ENCODE measurements at places on chromosomes 7 and 10.

- no peak for DNase-seq
Measured at GRCh38 chr10:96466-96865, 38.8 kb upstream of the ZMYND11 start.

- DNase-seq, result no peak
Measured at GRCh38 chr7:18086165-18087025, 58.7 kb upstream of the PRPS1L1 start.

- DNase-seq, result no peak
Measured at GRCh38 chr7:7157177-7157886, 25.0 kb upstream of the C1GALT1 start.

- no peak for DNase-seq
Measured at GRCh38 chr7:117597755-117598154, 117.9 kb downstream of the CFTR start.

DNA sequence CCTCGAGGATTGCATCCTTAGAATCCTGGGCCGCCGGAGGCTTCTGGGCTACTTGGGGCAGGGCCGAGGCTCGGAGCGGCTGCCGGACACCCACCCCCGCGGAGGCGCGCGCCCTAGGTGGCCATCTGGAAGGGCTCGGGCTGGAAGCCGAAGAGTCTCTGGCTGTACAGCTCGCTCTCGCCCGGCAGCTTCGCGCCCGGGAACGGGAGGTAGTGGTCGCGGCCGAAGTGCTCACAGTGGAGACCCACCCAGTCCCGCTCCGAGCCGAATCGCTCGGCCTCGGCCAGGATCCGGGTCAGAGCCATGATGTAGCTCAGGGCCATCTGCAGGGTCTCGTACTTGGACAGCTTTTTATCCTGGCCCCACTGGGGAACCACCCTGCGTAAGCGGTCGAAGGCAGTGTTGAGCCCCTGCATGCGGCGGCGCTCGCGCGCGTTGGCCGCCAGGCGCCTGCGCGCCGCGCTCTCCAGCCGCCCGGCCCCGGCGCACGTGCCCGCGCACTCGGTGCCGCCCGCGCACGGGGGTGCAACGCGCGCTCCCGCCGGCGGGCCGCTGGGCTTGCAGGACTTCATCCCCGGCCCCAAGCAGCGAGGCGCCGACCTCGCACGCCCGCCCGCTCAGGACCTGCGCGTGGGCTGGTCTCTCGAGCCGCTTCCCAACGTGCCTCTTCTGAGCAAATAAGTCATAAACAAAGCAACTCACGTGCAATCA is 652 bp downstream of the ATOH7 start:
- DNase-seq, result no peak

DNA sequence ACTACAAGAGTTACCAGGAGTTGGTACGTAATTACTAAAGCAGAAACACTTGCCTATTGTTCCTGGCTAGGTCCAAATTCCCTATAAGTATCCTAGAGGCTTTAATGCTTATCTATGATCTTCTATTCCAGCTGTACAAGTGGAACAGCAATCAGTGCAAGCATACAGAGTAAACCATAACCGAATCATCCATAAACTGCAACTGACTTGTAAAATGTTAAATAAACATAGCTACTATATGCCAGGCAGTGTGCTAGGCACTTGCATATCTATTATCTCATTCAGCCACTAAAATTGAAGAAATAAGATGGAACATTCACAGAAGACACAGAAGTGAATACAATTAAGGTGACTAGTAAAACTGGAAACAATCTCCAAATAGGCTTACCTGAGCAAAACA is 55.7 kb downstream of the IRF5 start:
- DNase-seq, result no peak

DNA sequence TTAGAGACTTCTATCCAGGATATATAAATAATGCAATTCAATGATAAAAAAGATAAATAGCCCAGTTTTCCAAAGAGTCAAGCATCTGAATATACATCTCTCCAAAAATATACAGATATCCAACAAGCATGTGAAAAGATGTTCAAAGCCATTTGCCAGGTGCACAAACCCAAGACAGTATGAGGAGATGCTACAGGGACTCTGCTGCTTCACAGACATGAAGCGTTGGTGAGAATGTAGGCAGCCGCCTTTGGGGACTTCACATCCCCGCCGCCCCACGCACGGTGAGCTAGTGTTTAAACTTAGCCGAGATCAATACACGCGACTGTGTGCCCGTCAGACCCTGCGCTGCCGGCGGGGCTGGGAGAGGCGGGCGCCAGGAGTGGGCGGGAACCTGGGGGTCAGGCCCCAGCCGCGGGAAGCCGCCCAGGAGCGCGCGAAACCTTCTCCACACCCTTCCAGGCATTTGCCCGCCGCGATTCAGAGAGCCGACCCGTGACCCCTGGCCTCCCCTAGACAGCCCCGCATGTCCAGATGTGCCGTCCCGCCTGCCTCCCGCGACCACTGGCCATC is 927 bp upstream of the ALOX5 start:
- DNase-seq, result no peak

DNA sequence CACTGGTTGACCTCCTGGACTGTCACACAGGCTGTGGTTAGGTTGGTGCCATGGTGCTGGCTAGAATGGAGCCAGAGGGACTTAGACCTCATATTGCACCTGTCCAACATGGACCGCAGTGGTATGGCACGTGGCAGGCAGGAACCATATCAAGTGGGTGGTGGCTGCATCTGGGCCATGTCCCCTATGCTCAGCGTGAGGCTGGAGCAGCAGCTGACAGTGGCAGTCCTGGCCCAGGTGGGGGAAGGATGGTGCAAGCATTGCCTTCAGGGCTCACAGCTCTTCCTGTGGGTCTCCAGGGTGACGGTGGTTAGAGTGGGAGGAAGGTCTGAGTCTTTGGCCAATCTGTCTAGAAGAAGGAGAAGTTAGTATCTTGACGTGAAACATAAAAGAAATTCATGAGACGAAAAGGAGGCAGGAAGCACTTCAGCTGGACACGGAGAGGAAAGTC is 54.5 kb upstream of the PFKFB3 start:
- no peak for DNase-seq

DNA sequence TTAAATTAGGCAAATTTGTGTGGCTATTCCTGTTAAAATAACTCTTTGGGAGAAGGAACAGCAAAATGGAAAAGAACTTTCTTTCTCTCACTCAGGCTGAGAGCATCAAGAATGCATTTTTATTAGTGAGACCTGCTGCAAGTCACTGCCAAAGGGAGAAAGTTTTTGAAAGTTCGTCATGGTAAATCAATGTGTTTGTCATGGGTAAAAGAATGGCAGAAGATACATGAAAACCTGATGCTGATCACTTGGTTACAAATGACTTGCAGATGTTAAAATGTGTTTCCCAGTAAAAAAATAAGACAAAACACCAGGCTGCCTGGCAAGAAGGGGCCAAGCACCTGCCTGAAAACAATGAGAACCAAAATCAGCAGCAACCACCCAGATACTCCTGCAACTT is 484.7 kb upstream of the NRP1 start:
- no peak for DNase-seq
